ENCODE measurements at places on chromosomes 16 and 17.
A peak's percentile ranks its signal among the peaks of the same experiment; 100 is the strongest.

- DNase-seq = no peak
Measured at GRCh38 chr16:72997141-72997542, 50.8 kb downstream of the ZFHX3 start.

GRCh38 chr17:33647956-33648355 lies 354.9 kb upstream of the ASIC2 start:
- peak; percentile 32 for DNase-seq

DNA sequence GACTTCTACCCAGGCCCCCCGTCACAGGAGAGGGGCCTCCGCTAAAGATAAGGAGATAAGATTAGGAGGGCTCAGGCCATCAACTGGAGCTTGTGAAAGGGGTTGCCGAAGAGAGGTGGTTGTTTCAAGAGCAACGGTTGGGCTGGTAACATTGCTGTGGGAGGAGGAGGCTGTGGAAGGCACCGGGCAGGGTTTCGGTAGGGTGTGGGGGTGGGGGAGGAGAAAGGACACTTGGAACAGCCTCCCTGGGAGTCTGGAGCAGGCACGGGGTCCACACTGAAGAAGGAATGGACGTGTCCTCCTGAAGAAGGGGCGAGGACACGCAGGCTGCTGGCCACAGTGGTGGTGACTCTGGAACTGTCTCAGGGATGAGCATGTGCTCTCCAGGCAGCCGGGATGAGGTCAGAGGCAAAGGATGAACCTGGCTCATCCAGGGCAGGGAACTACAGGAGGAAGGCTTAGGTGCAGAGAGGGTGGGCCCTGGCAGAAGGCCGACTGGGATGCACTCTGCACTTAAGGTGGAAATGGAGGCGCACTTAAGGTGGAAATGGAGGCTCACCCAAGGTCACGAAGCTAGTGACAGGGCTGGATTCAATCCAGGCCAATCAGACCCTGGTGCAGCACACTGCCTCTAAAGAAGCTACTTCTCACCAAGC lies 1.2 kb upstream of the EPX start:
- DNase-seq = no peak

- DNase-seq = no peak
Measured at GRCh38 chr17:43545383-43545632, 832 bp downstream of the ETV4 start.

- no peak for DNase-seq
Measured at GRCh38 chr17:27741361-27741861, 58.9 kb downstream of the NOS2 start.

- no peak for DNase-seq
Measured at GRCh38 chr16:79278506-79278905, 322.0 kb downstream of the MAF start.

DNA sequence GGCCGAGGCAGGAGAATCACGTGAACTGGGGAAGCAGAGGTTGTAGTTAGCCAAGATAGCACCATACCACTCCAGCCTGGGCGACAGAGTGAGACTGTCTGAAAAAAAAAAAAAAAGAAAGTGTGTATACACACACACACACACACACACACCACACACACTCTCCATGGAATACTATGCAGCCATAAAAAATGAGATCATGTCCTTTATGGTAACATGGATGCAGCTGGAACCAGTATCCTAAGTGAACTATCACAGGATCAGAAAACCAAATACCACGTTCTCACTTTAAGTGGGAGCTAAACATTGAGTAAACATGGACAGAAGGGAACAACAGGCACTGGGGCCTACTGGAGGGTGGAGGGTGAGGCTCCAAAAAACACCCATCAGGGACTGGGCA lies 16.7 kb downstream of the NDUFAB1 start:
- no peak for DNase-seq

DNA sequence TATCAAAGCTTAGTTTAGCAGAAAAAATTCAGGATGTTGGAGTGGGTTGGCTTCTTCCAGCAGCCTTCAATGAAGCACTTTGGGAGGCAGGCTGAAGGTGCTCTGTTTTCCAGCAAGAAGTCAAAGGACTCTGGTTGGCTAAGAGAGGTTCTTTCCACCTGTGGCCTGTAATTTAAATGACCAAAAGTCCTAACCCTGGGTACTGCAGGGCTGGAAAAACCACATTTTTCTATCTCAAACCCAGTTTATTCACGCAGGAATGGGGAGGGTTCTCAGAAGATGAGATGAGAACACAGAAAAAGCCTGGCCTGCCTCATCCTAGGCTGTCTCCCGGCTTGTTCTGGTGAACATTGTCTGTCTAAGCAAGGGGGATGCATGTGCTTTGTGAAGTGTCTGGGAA lies 68.6 kb upstream of the ZFHX3 start:
- no peak for DNase-seq

DNA sequence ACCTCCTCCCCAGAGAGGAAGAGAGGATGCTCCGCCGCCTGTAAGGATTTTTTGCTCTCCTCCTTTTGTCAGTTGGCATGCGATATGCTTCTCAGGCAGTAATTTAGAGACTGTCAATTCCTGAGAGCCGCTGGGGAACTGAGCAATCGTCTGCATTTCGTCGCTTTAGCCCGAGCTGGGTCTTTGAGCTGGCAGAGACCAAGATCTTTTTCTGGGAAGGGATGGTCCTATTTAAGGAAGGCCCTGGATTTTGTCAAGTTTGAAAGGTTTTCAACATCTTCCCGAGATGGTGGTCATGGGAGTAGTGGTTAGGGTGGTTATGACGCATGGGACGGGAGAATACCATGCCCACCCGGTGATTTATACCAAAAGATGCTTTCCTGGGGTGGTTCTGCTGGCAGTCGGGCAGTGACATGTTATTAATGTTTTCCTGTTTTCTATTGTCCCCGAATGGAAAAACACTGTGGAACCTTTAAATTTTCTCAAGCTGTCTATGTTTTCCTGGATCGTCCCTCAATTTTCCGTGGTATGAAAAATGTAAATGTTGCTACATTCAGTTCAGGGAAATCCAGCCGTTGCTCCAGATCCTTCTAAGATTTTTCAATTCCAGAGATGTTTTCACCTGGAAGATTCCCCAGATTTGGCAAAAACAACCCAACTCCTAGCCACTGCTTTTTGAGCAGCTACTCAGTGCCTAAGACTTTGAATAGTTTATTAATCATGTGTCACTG lies 586.4 kb downstream of the MAF start:
- DNase-seq = no peak

DNA sequence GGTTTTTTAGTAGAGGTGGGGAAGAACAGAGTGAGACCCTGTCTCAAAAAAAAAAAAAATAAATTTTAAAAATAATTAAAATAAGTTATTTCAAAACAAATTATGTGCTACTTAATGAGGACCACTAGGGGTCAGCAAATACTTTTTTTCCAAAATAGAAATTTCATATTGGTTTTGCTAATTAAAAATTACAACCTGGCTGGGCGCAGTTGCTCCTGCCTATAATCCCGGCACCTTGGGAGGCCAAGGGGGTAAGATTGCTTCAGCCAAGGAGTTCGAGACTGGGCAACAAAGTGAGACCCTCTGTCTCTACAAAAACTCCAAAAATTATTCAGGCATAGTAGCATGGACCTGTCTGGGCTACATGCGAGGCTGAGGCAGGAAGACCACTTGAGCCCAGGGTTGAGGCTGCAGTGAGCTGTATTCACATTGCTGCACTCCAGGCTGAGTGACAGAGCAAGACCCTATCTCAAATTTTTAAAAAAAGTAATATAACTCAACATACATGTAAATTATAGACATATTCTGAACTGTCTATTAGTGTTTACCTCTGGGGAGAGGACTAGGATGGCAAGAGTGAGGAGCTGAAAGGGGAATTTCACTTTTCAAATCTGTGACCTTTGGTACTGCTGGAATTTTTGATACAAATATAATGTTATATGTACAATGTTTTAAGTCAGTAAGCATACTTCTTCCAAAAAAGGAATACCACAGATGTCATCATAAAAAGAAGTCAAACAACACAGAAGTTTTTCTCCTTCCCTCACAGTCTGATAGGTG lies 8.1 kb downstream of the MEIOB start:
- peak; percentile 51 for DNase-seq

DNA sequence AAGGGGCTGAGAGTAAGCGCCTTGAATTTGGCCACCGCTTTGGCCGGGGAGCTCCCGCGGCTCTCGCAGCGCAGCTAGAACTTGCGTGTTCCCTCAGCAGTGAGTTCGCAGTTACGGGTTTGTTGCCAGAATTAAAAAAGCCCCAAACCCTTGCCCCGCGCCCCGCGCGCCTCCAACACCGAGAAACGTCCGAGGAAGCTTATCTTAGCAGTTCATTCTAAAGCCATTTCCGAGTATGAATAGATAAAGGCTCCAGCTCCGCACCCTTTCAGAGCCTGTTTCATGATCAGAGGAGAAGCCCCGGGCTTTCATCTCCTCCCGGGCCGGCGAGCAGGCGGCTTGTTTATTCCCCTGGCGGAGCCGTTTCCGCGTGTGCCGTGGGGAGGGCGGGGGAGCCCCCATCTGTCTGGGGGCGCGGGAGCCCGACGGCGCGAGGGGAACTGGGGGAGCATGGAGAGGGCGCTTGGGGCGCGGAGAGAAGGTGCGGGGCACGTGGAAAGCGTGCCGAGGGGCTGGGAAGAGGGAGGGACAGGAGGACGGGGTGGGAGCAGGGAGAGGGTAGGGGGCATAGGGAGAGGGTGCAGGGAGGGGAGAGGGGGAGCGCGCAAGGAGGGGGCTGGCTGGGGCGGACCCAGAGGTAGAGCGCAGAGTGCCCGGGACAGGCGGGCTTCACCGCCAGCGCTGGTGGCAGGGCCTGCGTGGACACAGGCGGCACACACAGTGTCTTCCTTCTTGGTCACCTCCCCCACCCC lies 9.9 kb downstream of the TBX4 start:
- no peak for DNase-seq

- peak; percentile 53 for DNase-seq
Measured at GRCh38 chr16:70253291-70254106, 1.8 kb upstream of the EXOSC6 start.

DNA sequence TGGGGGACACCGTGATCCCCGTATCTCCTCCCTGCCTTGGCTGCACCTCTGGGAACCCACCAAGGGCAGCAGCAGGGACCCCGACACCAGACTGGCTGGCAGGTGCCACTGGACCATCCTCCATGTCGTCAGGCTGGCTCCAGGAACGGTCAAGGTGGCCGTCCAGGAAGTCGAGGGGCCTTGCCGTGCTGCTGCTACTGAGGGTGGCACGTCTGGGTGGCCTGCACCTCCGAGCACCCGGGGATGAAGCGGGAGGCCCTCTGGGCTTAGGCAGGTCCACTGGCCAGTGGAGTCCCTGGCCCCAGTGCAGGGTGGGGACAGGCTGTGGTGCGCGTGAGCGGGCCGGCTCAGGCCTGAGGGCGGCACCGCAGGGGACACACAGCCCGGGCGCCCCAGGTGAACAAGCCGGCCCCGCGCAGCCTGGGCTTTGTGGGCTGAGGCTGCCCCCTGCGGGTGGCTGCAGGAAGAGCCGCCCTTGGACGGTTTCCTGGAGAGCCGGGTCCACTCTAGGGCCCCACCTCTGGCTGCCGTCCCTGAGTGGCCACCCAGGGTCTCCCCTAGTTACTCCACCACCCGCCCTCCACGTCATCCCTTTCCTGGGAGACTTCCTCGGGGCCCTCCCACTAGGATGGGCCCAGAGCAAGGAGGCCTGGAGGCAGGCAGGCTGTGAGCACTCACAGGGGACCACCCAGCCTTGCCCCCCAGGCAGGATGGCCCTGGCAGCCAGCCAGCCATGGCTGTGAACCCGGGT lies 42.8 kb upstream of the ZC3H18 start:
- no peak for DNase-seq

DNA sequence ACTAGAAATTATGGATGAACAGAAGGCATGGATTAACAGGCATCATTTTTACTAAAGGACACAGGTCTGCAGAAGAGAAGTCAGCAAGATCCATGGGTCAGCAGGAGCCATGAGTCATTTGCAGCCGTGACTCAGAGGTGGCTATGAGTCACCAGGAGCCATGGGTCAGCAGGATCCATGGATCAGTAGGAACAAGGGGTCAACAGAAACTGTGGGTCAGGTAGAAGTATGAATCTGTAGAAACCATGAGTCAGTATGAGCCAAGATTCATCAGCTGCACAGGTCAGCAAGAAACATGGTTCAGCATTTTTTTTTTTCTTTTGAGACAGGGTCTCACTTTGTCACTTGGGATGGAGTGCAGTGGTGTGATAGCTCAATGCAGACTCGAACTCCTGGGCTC lies 58.2 kb upstream of the HS3ST4 start:
- DNase-seq = peak; percentile 83
